ENCODE measurements at places on chromosomes 3 and 15.
A peak's percentile ranks its signal among the peaks of the same experiment; 100 is the strongest.

DNA sequence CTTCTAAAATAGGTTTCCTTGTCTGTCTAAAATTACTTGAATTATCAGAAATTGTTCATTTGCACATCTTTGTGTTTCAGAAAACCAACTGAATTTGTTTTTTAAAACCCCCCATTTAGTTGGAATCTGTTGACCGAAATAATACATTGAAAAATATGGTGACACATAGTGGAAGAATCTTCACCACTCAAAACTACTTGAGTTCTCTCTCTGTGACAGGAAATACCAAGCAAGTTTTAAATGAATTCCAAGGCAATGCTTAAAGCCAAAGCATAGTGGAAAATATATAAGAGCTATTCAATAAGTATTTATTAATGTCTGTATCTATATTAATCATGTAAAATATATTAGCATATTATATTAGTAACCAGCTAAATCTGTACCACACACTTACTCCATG is 224.9 kb upstream of the COL8A1 start:
- DNase-seq = no peak

DNA sequence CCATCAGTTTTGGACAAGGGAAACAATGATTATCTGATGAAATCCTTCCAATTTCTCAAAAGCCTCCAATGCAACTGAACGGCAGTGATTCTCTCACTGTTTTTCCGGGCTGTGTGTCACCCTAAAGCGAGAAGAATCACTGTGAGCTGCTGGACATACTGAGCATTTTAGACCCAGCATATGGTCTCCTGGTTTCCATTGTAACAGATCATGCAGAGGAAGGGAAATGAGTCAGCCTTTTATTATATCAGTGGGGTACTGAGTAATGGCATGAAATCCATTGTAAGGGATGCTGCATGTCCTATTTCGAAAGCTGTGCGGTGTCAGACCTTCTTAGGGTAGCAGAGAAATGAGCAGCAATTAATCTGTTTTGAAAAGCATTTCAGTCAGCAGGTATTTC is 287.1 kb downstream of the IL5RA start:
- no peak for DNase-seq

- DNase-seq = peak; percentile 21
Observed at GRCh38 chr3:169505577-169506230, 157.8 kb downstream of the MECOM start.

GRCh38 chr3:62632510-62633294 is 242.5 kb downstream of the CADPS start:
- peak; percentile 28 for DNase-seq

DNA sequence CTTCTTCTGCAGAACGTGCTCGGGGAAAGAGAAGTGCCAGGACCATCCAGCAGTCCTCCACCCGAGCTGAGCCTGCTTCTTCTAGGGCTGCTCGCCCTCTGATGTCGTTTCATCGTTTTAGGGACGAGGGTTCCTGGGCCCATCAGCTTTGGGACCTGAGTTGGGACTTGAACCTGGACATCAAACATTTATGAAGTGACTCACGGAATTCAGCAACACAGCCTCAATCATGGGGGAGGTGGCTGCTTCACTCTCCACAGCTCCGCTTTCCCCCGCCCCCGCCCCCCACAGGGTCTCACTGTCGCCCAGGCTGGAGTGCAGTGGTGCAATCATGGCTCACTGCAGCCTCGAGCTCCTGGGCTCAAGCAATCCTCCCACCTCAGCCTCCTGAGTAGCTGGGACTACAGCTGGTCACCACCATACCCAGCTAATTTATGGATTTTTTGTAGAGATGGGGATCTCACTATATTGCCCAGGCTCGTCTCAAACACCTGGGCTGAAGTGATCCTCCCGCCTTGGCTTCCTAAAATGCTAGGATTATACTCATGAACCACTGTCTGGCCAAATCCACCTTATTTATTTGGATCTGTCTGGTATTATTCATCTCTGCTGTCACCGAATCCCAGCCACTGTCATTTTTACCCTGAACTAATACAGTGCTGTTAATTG is 725 bp upstream of the SCAMP2 start:
- peak; percentile 33 for DNase-seq

GRCh38 chr3:61378311-61378710 is 127.1 kb upstream of the FHIT start:
- no peak for DNase-seq
